Thyroid gland (tissue), 4 donors: ENCODE measurements at places on chromosomes 11 and 22.
A peak's percentile ranks its signal among the peaks of the same experiment; 100 is the strongest.

DNA sequence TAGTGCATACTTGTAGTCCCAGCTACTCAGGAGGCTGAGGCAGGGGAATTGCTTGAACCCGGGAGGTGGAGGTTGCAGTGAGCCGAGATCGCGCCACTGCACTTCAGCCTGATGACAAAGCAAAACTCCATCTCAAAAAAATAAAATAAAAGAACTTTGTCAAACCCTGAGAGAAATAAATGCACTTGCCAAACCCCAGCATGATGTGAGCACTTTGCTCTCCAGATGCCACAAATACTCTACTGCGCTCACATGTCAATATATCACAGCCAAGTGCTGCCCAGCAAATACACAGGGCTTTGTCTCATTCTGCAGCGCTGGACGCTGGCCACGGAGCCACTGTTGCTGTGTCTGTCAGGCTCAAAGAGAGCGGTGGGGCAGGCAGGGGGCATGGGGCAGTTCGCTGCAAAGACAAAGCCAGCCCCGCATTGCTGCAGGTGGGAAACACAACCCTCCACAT, 45.1 kb downstream of the AHNAK start:
- peak; percentile 72 for DNase-seq

- DNase-seq, result no peak
Observed at GRCh38 chr11:11243590-11244469, 109.2 kb downstream of the CSNK2A3 start.

- peak; percentile 4 for DNase-seq
Observed at GRCh38 chr11:10388574-10388973, 66.5 kb upstream of the AMPD3 start.

DNA sequence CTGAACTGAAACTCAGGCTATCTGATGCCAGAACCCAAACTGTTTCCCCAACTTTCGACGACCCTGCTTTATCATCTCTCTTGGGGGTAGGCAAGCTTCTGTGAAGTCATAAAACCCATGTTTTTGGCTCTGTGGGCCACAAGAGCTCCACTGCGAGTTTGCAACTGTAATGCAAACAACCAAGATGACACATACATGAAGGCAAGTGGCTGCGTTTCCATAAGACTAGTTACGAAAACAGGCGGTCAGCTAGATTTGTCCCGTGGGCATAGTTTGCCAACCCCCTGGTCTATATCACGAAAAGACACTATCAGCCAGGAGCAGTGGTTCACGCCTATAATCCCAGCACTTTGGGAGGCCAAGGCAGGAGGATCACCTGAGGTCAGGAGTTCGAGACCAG, 37.5 kb downstream of the TPST2 start:
- no peak for DNase-seq

GRCh38 chr11:75371949-75372876, 20.8 kb upstream of the ARRB1 start:
- DNase-seq, result no peak

GRCh38 chr11:94417386-94417987, 16.3 kb upstream of the GPR83 start:
- DNase-seq, result no peak

GRCh38 chr11:24082860-24083259, 414.0 kb upstream of the LUZP2 start:
- DNase-seq, result no peak

- no peak for DNase-seq
Observed at GRCh38 chr11:30818721-30819120, 232.6 kb upstream of the MPPED2 start.
